Colonic mucosa (tissue), 4 donors: ENCODE measurements at places on chromosomes 3 and 15. TPM values are rescaled to one million over a fixed set of nuclear protein-coding genes. Genes with fewer than 3 reads are reported as not detected.
A peak's percentile ranks its signal among the peaks of the same experiment; 100 is the strongest.

- peaks cover 10% of the 10 kb centered on the region for H3K4me1 ChIP-seq
- H3K36me3 ChIP-seq = no peaks in the 10 kb centered on the region
- H3K4me3 ChIP-seq = no peak overlapping the region
- no peaks in the 10 kb centered on the region for H3K27me3 ChIP-seq
- peak; percentile 24 for DNase-seq
- H3K27ac ChIP-seq = peak overlapping the region; percentile 42
Measured at GRCh38 chr3:14227856-14228255, 49.2 kb downstream of the LSM3 start.

DNA sequence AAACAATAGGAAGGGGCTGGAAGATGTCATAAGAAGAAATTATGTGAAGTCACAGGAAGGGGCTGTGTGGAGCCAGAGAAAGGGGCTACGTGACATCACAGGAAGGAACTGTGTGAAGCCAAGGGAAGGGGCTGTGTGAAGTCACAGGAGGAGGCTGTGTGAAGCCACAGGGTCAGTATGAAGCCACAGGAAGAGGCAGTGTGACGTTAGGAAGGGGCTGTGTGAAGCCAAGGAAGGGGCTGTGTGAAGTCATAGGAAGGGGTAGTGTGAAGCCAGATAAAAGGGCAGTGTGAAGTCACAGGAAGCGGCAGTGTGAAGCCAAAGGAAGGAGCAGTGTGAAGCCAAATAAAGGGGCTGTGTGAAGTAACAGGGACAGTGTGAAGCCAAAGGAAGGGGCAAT, 32.5 kb downstream of the GASK1A start:
- no peaks in the 10 kb centered on the region for H3K36me3 ChIP-seq
- H3K4me1 ChIP-seq = no peaks in the 10 kb centered on the region
- no peaks in the 10 kb centered on the region for H3K27me3 ChIP-seq
- H3K4me3 ChIP-seq = no peak overlapping the region
- no peak overlapping the region for H3K27ac ChIP-seq
- no peak for DNase-seq

- H3K27ac ChIP-seq = no peak overlapping the region
- no peak overlapping the region for H3K4me3 ChIP-seq
- H3K4me1 ChIP-seq = no peaks in the 10 kb centered on the region
- DNase-seq = no peak
- H3K27me3 ChIP-seq = no peaks in the 10 kb centered on the region
Measured at GRCh38 chr3:197878427-197878826, 71.6 kb upstream of the RPL35A start.

P3H2 gene
- total RNA-seq = 14.6 TPM

DNA sequence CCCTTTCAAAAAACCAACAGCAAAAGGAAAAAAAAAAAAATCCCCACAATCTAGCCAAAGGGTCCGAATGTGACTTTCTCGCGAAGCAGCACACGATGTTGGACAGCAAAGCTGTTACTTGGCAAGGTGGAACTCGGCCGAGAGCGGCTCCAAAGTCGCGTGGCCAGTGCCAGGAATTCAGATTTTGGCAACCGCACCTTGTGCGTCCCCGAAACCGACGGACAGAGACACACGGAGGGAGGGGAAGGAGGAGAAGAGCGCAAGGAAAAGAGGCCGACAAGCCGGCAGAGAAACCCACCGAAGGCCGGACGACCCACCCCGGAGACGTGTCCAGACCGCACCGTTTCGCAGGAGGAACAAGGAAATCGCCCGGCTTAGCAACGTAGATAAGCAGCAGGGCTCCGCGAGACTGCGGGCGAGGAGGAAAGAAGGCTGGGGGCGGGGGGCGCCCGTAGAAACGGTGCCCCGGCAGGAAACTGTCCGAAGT, 517.3 kb downstream of the MECOM start:
- H3K27me3 ChIP-seq = peaks cover 3% of the 10 kb centered on the region
- no peaks in the 10 kb centered on the region for H3K4me1 ChIP-seq
- H3K27ac ChIP-seq = peak overlapping the region; percentile 78

- no peaks in the 10 kb centered on the region for H3K4me1 ChIP-seq
- no peak overlapping the region for H3K27ac ChIP-seq
- H3K36me3 ChIP-seq = no peaks in the 10 kb centered on the region
- no peak overlapping the region for H3K4me3 ChIP-seq
- H3K27me3 ChIP-seq = no peaks in the 10 kb centered on the region
Measured at GRCh38 chr3:129323651-129324294, 45.1 kb downstream of the HMCES start.

DNA sequence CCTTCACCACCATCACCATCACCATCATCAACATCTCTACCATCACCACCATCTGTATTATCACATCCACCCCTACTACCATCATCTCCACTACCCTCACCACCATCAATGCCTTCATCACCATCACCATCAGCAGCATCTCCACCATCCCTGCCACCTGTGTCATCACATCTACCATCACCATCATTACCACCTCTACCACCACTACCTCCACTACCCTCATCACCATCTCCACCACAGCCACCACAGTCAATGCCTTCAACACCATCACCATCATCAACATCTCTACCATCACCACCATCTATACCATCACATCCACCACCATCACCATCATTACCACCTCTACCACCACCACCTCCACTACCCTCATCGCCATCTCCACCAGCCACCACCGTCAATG, 196.7 kb downstream of the SHQ1 start:
- H3K4me3 ChIP-seq = no peak overlapping the region
- no peaks in the 10 kb centered on the region for H3K4me1 ChIP-seq
- H3K36me3 ChIP-seq = no peaks in the 10 kb centered on the region
- DNase-seq = no peak
- H3K27me3 ChIP-seq = no peaks in the 10 kb centered on the region
